ENCODE measurements at places on chromosomes 5 and 9.

GRCh38 chr5:117881426-117882230 lies 1106.7 kb downstream of the DTWD2 start:
- DNase-seq: no peak

- no peak for DNase-seq
These were observed 14.9 kb upstream of the STC2 start for GRCh38 chr5:173342813-173343755.

GRCh38 chr9:37066139-37066725 lies 32.2 kb upstream of the PAX5 start:
- no peak for DNase-seq

GRCh38 chr9:106307670-106308069 lies 555.3 kb upstream of the ZNF462 start:
- DNase-seq: no peak
